IMR-90 (cell line): ENCODE measurements at places on chromosomes 7 and 10. TPM values are rescaled to one million over a fixed set of nuclear protein-coding genes. Genes with fewer than 3 reads are reported as not detected.

- no peak for DNase-seq
- peaks cover 5% of the 10 kb centered on the region for H3K4me1 ChIP-seq
- no peaks in the 10 kb centered on the region for H3K36me3 ChIP-seq
- H3K27me3 ChIP-seq, result no peaks in the 10 kb centered on the region
- H3K27ac ChIP-seq, result no peak overlapping the region
Measured at GRCh38 chr10:114649217-114649903, 8.7 kb downstream of the ABLIM1 start.

The CYP51A1 gene
- 76.4 and 92.8 TPM in 2 replicates for total RNA-seq

DNA sequence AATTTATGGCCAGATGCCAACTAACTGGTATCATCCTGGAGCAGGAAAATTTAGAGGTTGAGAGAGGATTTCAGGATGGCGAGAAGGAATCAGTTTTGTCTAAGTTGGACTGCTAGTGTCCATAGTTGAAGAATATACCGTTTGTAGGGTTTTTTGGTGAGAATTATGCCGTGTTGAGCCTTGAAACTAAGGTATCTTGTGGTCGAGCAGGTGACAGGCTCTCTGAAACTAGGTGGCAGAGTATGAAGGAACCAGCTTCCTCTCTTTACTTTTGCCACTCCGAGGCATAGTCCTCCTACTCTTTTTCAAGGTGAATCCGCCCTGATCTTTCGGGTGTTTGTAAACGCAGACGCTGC, 9.7 kb downstream of the MDFIC start:
- peaks cover 2% of the 10 kb centered on the region; the same call in 1 of the 2 replicates for H3K36me3 ChIP-seq
- no peak overlapping the region for H3K4me3 ChIP-seq
- DNase-seq, result no peak

DNA sequence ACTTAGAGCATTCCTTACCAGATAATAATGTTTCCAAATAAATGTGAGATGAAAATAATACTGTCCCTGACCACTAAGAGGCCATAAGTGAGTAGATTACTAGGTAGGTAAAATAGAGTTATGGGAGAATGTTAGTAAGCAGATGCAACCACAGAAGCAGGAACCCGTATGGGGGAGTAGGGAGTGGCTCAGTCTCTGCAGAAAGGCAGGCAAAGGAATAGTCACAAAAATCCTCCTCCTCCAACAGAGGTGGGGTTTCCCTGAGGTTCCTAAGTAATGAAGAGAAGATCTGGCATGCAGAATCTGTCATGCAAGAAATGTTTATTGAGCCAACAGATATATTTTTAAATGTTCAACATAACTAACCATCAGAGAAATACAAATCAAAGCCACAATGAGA, 9.0 kb upstream of the YAE1 start:
- H3K27ac ChIP-seq, result no peak overlapping the region
- no peak overlapping the region for H3K4me3 ChIP-seq
- peaks cover 8% of the 10 kb centered on the region for H3K27me3 ChIP-seq
- DNase-seq, result no peak

The EVX1 gene
- total RNA-seq, result not detected in 2 replicates

DNA sequence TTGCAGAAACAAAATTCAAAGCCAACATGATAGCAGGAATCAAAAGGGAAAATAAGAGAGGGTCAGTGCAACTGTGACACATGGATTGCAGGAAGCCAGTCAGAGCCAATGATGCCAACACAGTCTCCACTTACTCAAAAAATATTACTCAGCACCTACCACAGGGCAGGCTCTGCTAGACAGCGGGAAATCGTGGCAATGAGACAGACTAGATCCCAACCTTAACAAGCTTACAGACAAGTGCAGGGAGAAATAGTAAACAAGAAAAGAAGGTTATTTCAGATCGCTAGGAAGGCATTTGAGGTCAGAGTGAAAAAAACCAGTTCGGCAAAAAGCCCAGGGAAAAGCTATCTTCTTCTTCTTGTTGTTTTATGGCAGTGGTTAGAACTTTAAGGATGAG, 45.2 kb upstream of the NPFFR1 start:
- DNase-seq, result peak; percentile 28
- H3K36me3 ChIP-seq, result no peaks in the 10 kb centered on the region
- no peaks in the 10 kb centered on the region for H3K27me3 ChIP-seq

DNA sequence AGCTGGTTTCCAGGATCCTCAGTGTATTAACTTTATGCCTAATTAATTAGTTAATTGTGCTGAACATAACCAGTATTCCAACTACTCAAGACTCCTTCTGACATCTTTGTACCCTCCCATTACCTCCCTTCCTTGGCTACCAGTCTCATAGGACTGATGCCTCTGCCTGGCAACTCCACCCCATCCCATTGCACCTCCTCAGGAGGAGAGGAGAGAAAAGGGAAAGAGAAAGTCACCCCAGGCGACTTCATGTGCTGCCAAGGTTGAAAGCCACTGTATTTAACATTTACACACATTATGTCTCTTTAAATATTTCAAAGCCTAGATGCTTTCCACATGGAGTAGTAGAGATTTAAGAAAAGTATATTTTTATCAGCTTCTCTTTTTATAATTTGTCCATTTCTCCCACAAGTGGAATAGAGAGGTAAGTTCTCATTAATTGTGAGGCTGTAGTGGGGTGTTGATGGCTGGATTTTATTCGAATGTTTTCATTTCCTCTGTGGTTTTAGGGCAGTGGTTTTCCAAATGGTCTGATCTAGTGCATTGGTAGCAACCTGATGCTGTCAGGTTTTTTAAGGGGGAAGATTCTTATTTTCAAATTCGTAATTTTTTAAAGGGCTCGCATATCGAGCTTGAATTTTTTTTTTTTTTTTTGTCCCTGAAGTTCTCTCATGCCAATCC, 148.0 kb downstream of the BICC1 start:
- H3K36me3 ChIP-seq, result 0 out of 2 replicates have a peak, but pooled peaks cover 1% of the 10 kb centered on the region
- peaks cover 10% of the 10 kb centered on the region for H3K4me1 ChIP-seq
- no peaks in the 10 kb centered on the region for H3K27me3 ChIP-seq
- no peak overlapping the region for H3K27ac ChIP-seq

DNA sequence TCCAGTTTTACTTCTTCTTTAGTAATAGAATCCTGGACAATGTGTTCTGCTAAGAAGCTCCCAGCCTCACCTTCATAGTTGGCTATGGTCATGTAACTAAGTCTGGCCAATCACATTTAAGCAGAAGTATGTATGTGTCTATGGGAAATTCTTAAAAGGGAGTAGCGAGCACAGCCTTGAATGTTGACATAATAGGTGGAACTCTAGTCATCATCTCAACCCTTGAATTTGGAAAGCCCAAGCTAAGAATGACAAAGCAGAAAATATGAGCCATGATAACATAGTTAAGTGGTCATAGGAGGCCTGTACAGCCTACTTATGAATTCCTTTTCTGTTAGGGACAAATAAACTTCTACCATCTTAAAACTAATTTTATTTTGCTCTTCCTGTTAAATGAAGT, 134.1 kb downstream of the MAGI2 start:
- H3K36me3 ChIP-seq, result no peaks in the 10 kb centered on the region
- no peaks in the 10 kb centered on the region for H3K27me3 ChIP-seq
- peak; percentile 40 for DNase-seq

The NUTM2B gene
- under 0.01 and 0.18 TPM in 2 replicates for total RNA-seq

The CLDN3 gene
- total RNA-seq, result 0.18 TPM in 1 of 2 replicates, not detected in the other

The IGFBP3 gene
- total RNA-seq, result 272 and 308 TPM in 2 replicates

- no peak overlapping the region for H3K4me3 ChIP-seq
- peaks cover 22% of the 10 kb centered on the region for H3K27me3 ChIP-seq
- DNase-seq, result no peak
- H3K27ac ChIP-seq, result no peak overlapping the region
Measured at GRCh38 chr10:113651021-113651420, 12.8 kb downstream of the NRAP start.

The ASB10 gene
- total RNA-seq, result not detected in 2 replicates

DNA sequence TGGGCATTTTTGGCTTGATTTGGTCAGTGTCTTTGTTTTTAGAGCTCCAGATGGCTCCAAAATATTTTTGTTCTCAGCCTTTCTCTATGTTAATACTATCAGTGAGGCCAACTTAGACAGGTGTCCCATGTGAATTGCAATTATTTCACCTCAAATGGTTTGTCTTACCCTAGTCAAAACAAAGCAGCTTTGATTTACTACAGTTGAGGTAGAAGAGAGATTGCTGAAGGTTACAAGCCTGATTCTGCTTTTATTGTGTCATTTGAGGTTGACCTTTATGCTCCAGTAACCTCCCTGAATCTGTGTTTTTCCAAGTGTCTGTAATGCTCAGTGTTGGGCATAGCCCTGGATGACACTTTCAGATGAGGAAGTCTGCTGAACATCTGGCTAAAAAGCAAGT, 882.9 kb downstream of the NRG3 start:
- H3K36me3 ChIP-seq, result no peaks in the 10 kb centered on the region
- no peaks in the 10 kb centered on the region for H3K27me3 ChIP-seq
- DNase-seq, result no peak
- no peaks in the 10 kb centered on the region for H3K4me1 ChIP-seq

The TMEM184A gene
- 0.28 and 0.36 TPM in 2 replicates for total RNA-seq

The JCAD gene
- 16.8 and 18.9 TPM in 2 replicates for total RNA-seq

- H3K27me3 ChIP-seq, result peaks cover 7% of the 10 kb centered on the region
- no peaks in the 10 kb centered on the region; the same call in 1 of the 2 replicates for H3K4me1 ChIP-seq
- H3K36me3 ChIP-seq, result no peaks in the 10 kb centered on the region
- H3K27ac ChIP-seq, result no peak overlapping the region
- no peak for DNase-seq
Measured at GRCh38 chr7:50492770-50493519, 42.8 kb upstream of the FIGNL1 start.

DNA sequence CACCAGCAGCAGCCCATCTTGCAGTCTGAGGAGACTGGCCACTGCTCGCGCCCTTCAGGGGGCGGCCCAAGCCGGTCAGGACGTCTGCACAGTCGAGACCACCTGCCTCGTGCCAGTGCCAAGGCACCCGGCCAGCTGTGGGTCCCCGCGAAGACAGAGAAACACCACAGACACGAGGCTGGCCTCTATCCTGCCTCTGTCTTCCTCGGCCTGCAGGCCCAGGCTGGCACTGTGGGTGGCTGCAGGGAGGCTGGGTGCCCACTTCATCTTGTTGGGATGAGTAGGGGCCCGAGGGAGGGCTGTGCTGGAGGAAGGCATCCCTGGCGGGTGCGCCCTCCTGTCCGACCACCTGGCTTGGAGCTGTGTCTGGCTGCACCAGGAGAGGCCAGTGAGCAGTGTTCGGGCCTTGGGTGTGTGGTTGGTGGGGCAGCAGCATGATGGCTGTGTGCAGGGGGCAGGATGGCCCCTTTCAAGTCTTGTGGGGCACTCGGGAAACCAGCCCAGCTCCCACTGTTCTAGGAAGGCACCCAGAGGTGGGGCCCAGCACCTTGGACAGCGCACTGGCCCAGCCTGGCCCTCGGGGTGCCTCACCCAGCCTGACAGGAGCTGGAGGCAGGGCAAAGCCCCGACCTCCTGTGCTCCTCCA, 7.3 kb downstream of the DPYSL4 start:
- H3K4me1 ChIP-seq, result no peaks in the 10 kb centered on the region
- peaks cover 34% of the 10 kb centered on the region for H3K36me3 ChIP-seq
- DNase-seq, result no peak
- H3K27me3 ChIP-seq, result no peaks in the 10 kb centered on the region
- no peak overlapping the region for H3K27ac ChIP-seq
- no peak overlapping the region for H3K4me3 ChIP-seq

DNA sequence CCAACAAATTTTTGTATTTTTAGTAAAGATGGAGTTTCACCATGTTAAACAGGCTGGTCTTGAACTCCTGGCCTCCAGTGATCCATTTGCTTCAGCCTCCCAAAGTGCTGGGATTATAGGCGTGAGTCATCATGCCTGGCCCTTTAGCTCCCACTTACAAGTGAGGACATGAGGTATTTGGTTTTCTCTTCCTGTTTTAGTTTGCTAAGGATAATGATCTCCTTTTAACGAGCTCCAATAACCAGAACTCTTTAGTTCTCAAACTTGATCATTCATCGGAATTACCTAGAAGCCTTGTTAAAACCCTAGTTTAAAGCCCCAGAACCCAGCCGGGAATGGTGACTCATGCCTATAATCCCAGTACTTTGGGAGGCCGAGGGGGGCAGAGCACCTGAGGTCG, 481.4 kb downstream of the TYW1 start:
- no peak overlapping the region for H3K27ac ChIP-seq
- no peaks in the 10 kb centered on the region for H3K27me3 ChIP-seq
- H3K4me1 ChIP-seq, result no peaks in the 10 kb centered on the region
- no peak for DNase-seq
- H3K4me3 ChIP-seq, result no peak overlapping the region
- no peaks in the 10 kb centered on the region for H3K36me3 ChIP-seq

- no peak overlapping the region for H3K4me3 ChIP-seq
- H3K36me3 ChIP-seq, result no peaks in the 10 kb centered on the region
- no peak for DNase-seq
- no peaks in the 10 kb centered on the region for H3K4me1 ChIP-seq
- no peaks in the 10 kb centered on the region for H3K27me3 ChIP-seq
- H3K27ac ChIP-seq, result no peak overlapping the region
Measured at GRCh38 chr7:4151926-4152549, 530.1 kb upstream of the FOXK1 start.

DNA sequence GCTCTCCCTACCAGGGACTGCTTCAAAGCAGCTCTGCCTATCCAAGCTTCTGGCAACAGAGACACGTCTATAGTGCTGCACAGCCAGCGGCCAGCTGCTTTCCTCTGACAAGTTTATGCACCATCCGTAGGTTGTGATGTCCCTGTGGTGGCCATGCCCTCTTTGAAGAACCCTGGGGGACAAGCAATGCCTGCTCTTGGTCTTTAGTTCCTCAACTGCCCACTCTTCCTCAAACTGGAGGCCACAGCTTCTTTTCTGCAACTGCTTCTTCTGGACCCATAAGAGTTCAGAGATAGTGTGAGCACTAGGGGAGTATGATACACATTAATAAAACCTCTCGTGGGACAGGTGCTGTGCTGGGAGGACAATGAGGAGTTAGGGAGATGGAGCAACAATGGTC, 164.9 kb downstream of the ELMO1 start:
- no peak overlapping the region for H3K4me3 ChIP-seq
- H3K27ac ChIP-seq, result no peak overlapping the region
- H3K4me1 ChIP-seq, result no peaks in the 10 kb centered on the region
- no peak for DNase-seq
- no peaks in the 10 kb centered on the region for H3K36me3 ChIP-seq
- H3K27me3 ChIP-seq, result no peaks in the 10 kb centered on the region

- H3K4me1 ChIP-seq, result peaks cover 7% of the 10 kb centered on the region
- H3K27me3 ChIP-seq, result no peaks in the 10 kb centered on the region
- peak overlapping the region; percentile 85 for H3K4me3 ChIP-seq
- no peaks in the 10 kb centered on the region for H3K36me3 ChIP-seq
- peak overlapping the region; percentile 91 for H3K27ac ChIP-seq
Measured at GRCh38 chr10:33336582-33337325, 2.3 kb upstream of the NRP1 start.

DNA sequence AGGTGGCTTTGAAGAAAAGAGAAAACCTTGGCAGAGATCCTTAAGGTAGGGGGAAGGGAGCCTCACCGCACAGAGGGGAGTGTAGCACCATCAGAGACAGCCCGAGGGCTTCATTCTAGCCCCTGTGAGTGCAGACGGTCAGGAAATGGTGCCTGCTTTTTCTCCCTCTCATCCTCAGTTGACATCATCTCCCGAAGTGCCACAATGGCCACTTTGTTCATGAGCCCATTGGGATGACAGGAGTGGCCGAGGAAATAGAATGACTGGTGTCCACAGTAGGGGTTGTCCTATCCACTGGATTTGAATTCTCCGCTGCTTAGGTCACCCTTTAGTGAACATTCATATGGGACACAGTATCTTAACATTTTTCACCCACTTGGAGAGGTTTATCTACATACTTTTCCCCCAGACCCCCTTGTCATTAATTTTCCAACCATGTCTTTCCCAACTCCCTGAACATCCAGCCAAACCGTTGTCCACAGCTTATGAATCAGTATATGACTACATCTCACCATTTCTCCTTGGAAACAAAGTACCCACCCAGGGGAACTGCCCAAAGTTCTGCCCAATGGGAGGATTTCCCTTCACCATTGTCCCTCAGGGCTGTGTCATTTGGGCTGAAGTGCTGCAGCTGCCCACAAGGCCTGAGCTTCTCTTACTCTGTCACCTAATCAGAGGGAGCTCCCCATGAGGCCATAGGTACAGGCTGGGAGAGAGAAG, 108.8 kb downstream of the ADCY1 start:
- no peak overlapping the region for H3K27ac ChIP-seq
- H3K4me3 ChIP-seq, result no peak overlapping the region

GRCh38 chr10:106043863-106044262, 1120.6 kb downstream of the SORCS1 start:
- H3K4me3 ChIP-seq, result no peak overlapping the region
- H3K27me3 ChIP-seq, result no peaks in the 10 kb centered on the region
